Activated CD4-positive, CD25-positive, alpha-beta regulatory T cell treated with anti-CD3 and anti-CD28 coated beads, Interleukin-2, amount 50 U/mL, for 16 hours (primary cell): ENCODE measurements at places on chromosomes 11 and 22.

- no peak for DNase-seq
These were observed 1.8 kb upstream of the PRG2 start for GRCh38 chr11:57392066-57392762.

DNA sequence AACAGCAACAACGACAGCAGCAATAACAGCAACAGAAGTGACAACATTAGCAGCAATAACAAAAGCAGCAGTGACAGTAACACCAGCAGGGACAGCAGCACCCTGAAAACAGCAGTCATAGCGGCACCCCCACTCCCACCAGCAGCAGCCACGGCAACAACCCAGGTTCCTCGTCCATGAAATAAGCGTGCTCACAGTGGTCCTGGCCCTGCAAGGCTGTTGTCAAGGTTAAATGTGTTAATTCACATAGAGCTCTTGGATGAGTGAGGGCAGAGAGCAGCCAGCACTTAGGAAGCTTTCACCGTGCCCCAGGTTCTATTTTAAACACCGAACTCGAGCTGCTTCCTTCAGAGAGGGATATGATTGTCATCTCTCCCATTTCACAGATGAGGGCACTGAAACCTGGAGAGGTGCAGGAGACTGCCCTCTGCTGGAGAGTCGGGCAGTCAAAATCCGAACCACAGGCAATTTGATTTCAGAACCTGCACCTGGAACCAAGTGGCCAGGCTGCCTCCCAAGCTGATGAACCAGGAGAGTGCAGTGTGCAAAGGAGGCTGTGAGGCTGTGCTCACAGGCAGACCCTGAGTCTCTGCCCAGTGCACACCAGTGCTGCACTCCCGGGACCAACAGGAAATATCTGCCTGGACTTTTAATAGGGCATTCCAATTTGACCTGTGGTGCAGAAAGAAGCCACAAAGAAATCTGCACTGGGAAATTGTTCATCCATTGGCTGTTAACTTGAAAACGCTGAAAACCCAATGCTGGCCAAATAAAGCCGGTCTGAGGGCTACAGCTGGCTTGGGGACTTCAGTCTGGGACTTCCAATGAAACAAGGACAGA is 22.9 kb upstream of the FGF3 start:
- DNase-seq = no peak

DNA sequence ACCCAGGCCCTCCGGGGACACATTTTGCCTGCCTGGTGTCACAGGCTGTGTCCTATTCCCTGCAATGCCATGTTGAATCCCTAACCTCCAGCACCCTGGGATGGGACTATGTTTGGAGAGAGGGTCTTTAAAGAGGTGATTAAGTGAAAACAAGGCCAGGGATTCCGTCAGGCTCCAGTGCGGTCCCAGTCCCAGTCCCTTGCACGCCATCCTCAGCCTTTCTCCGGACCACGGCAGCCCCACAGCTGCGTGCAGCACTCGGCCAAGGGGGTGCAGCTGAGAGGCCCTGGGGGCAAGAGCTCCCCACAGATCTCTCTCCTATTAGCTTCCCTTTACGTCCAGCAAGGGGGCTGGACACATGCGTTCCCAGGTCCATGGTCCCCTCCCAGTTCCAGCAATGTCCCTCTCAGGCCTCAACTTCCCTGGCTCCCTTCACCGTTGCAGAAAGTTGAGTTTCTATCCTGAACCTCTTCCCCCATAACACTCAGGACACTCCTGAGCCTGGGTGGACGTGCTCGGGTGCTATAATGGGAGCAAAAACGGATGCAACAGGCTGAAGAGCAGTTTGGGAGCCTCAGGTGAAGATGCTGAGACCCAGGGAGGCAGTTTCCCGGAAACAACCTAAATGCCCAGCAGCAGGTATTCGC is 1422.7 kb downstream of the BRD1 start:
- no peak for DNase-seq

- DNase-seq = no peak
These were observed 2.4 kb upstream of the IFITM2 start for GRCh38 chr11:304915-305843.

DNA sequence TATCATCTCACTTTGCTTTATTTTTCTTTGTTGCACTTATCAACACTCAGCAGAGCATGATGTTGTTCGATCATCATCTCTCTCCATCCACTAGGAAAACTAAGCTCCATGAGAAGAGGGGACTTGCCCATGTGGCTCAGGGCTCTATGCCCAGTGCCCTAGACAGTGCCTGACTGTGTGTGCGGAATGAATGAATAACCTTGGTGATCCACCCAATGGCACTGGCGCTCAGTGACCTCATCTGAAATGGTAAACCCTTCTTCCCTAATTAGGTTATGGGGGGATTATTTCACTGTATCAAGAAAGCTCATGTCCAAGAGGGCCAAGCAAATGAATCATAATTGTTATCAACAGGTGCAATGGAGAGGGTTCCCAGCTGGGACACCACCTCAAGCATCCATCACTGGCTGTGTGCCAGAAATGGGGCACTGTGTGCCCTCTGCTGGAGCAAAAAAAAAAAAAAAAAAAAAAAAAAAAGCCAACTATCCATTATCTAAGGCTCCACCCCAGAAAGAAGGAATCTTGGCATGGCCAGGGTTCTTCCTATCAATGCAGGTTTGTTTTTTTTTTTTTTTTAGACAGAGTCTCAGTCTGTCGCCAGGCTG is 172.6 kb downstream of the LARGE1 start:
- DNase-seq = no peak

DNA sequence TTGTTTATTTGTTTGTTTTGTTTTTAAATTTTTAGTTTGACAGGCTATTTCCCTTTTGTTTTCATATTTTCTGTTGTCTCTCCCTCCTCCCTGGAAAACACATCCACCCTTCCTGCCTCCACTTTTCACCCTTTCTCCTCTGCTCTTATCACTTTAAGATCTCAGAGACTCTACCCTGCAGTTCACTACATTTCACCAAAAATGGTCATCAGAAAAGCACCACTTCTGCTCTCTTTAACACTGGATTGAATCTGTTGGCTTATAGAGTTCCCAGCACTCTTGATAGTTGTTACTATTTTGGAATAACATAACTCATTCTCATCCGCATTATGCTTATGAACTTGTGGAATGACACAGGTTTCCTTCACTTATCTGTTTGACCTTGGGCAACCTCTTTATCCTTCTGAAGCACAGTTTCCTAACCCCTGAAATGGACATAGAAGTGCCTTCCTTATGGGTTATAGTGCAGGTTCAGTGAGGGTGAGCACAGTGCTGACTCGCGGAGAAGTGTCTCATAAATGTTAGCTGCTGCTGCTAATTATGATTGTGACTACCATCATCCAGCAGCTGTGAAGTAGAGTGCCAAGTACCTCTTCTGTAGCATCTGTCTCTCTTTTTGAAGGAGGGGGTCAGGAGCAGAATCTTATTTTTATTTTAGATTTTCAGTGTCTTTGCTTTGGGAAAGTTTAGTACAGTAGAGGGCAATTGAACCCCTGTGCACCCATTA is 15.0 kb downstream of the TEAD1 start:
- DNase-seq = no peak

- no peak for DNase-seq
These were observed 78.2 kb downstream of the GGT1 start for GRCh38 chr22:24681236-24681635.

DNA sequence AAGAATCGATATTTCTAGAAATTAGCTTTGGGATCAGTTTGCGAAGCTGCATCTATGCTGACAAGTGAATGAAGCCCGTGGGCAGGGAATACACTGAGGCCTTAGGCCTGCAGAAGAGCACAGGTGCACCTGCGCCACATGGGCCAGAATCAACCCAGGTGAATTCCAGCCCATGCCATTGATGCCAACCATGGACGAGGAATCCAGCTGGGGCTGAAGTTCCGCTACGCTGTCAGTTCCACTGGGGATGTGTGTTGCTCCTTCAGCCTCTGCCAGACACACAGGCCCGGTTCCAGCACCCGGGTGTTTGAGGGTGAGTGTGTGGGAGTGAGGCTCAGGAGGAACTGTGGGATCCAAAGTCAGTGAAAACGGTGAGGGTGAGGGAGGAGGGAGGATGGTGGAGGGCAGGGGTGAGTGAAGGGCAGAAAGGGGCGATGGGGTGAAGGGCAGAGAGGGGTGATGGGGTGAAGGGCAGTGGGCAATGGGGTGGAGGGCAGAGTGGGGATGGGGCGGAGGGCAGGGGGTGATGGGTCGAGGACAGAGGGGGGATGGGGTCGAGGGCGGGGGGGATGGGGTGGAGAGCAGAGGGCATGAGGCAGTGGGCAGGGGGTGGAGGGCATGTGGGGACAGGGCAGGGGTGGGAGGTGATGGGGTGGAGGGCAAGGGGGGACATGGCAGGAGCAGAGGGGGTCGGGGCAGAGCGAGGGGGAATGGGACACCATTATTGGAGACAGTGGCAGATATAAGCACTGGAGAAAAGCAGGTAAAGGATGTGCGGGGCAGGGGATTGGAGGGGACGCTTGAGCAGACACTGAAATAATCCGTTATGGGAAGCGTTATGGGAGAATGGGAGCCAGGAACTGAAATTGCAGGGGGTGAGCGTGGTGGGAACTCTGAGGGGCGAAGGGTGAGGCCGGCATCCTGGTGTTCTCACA is 931.6 kb downstream of the BRD1 start:
- DNase-seq = no peak

DNA sequence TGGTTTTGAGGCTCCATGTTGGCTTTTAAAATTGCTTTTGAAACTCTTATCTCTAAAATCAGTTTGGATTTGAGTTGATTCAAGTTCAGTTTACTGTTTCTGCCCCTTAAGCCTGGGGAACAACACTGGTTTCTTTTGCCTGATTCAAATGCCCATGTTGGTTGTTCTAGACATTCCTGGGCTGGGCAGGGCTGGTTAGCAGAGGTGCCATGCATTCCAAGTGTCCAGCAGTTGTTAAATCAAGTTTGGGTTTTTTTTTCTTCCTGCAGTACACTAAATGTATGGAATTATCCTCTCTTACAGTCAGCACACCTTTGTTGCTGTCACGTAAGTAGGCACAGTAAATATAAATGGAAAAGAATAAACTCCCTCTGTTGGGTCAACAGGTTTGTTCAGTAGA is 67.2 kb upstream of the MTMR2 start:
- no peak for DNase-seq

GRCh38 chr22:28992565-28993356 is 68.9 kb downstream of the C22orf31 start:
- DNase-seq = no peak

DNA sequence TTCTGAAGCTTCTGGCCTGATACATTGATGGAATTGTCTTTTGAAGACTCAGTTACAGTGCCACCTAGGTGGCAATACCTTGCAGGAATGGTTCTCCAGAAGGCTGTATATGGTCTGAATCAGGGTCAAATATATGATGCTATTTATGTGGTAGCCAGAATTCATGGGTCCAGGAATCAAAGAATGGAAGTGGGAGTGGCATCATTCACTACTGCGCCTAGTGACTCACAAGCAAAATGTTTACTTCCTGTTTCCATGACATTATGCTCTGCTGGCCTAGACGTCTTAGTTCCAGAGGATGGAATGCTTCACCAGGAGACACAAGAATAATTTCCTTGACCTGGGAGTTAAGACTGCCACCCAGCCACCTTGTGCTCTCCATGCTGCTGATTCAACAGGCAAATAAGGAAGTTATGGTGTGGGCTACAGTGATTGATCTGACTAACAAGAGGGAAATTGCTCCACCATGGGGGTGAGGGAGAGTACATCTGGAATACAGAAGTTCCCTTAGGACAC is 491.8 kb downstream of the ETS1 start:
- no peak for DNase-seq

DNA sequence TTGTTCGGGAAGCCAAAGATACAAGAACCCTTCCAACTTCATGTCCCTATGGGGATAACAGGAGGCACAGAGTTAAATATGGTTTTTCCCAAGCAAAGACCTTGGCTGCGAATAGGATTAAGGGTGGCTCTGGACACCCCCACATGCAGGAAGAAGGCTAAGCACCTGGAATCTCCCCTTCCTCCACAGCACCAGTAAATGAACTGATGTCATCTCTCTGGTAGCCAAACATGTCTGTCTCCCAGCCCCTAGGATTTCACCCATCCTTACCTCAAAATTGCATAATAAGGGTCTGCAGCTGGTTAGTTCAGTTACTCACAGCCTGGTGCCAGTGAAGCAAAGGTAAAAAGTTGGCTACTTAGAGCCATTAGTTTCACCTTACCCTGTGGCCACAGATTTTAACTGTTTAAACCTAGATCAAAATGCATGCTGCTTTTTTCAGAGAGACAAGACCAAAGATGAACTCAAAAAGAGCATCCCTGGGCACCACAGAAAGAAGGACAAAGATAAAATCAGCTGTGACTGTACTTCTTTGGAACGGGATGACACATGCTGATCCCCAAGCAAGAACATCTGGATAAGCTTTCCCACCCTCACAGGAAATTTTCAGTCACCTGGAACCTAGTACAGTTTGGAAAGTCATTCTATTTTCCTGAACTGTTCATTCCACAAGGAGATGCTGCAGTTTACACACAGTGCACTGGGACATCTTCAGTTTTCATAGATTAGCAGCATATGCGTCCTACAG is 77.2 kb upstream of the AKIP1 start:
- no peak for DNase-seq

GRCh38 chr11:118051136-118051610 is 25.7 kb upstream of the TMPRSS4 start:
- DNase-seq = no peak

GRCh38 chr22:20606041-20606783 is 98.8 kb downstream of the MED15 start:
- DNase-seq = peak; percentile 32

GRCh38 chr11:67378544-67378943 is 5.1 kb upstream of the CLCF1 start:
- DNase-seq = no peak
